ENCODE measurements at places on chromosomes 1 and 21. TPM values are rescaled to one million over a fixed set of nuclear protein-coding genes. Genes with fewer than 3 reads are reported as not detected.

The OR2T33 gene
- polyA plus RNA-seq, result not detected

The PDC gene
- not detected for polyA plus RNA-seq

The PIGR gene
- 176 TPM for polyA plus RNA-seq

The NCAM2 gene
- 0.30 TPM for polyA plus RNA-seq

The TNFRSF18 gene
- 3.6 TPM for polyA plus RNA-seq

The RIPPLY3 gene
- 0.56 TPM for polyA plus RNA-seq

The SPRR5 gene
- not detected for polyA plus RNA-seq

The DTL gene
- 1.4 TPM for polyA plus RNA-seq

The CNTN2 gene
- 0.12 TPM for polyA plus RNA-seq

The OR2T2 gene
- polyA plus RNA-seq, result not detected

The ADAMTS1 gene
- polyA plus RNA-seq, result 12.2 TPM

The AMY1A gene
- polyA plus RNA-seq, result not detected

The FCRL1 gene
- not detected for polyA plus RNA-seq

The NTNG1 gene
- polyA plus RNA-seq, result not detected

The LMX1A gene
- polyA plus RNA-seq, result not detected

The REN gene
- not detected for polyA plus RNA-seq

The SETDB1 gene
- 19.6 TPM for polyA plus RNA-seq

The GPR37L1 gene
- polyA plus RNA-seq, result not detected

The HRNR gene
- not detected for polyA plus RNA-seq

The HSPG2 gene
- 21.7 TPM for polyA plus RNA-seq

The SHE gene
- 2.9 TPM for polyA plus RNA-seq

The GBP2 gene
- polyA plus RNA-seq, result 37.9 TPM

The RBM34 gene
- 79.7 TPM for polyA plus RNA-seq
